ENCODE measurements at places on chromosomes 11 and 22.

DNA sequence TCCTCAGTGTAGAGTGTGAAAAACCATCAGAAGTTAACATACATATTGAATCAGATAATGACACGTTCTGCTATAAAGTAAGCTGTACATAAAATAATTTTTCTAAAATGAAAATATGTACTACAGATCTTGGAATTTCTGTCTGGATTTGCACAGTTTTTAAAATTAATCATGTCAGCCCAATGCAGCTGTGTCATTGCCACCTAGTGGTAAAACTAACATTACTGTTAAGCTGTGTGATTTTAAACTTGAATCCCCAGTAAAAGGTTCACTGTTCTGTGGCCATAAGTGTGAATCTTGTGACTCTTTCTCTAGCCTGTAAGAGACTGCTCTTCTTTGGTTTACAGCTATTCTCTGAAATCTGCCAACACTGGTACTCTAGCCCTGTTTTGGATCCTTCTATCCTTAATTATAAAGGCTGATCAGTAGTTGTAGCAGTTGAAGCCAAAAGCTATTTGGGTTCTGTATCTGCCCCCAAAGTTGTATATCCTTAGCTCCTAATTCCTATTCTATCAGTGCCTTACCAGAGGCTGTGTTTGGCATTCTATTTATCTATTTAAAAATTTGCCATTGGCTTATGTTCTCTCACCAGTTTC is 4.0 kb downstream of the JRKL start:
- DNase-seq: no peak

DNA sequence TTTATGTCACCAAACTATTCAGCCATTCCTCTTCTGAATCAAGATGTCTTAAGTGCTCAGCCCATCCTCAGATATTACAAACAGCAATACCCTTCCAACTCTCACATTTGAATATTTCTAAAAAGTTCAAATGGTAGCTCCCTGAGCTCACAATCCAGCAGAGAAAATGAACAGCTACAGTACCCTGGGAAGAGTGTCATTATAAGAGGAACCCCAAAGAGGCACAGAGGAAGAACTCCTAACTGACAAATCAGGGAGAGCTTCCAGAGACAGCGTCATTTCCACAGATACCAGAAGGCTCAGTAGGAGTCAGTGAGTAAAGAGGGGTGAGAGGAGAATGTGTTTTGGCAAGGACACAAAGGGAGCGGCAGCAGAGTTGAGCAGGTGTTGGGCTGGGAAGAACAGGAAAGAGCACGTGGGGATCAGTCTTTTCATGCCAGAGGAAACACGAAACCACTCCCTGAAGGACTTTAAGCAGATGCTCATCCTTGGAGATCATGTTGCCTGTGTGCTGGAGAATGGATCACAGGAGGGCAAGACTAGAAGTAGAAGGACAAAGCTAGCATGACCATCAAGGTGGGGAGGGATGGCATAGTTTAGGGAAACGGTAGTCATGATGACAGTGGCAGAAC is 4.3 kb downstream of the CLTCL1 start:
- DNase-seq: no peak

- DNase-seq: no peak
These were observed 648 bp upstream of the H19 start for GRCh38 chr11:1998290-1998689.

DNA sequence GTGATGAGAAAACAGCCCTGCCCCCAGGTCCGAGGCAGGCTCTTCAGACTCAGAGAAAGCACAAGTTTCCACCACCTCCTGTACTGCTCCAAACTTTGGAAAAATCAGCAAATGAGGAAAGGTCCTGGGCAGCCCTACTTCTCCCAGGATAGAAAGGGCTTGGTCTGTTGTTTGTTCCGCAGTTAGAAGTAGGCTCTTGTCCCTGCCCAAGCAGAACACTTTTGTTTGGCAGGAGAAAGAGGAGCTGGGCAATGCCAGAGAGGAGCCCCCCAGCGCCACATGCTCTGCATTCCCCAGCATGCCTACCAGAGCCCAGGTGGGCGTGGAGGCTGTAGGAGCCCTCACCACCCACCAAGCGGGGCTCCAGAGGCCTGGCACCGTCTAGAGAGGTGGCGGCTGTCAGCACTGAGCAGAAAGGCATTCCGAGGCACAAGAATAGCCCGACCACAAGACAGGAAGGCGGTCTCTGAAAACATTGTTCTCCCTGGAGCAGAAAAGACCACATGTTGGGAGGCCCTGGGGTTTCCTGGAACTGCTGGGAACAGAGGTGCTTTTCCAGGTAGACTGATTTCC is 90.3 kb upstream of the CD82 start:
- DNase-seq: no peak

- DNase-seq: no peak
These were observed 11.2 kb upstream of the CYTH4 start for GRCh38 chr22:37270928-37271650.

GRCh38 chr11:70251659-70252321 is 18.7 kb upstream of the PPFIA1 start:
- DNase-seq: no peak

DNA sequence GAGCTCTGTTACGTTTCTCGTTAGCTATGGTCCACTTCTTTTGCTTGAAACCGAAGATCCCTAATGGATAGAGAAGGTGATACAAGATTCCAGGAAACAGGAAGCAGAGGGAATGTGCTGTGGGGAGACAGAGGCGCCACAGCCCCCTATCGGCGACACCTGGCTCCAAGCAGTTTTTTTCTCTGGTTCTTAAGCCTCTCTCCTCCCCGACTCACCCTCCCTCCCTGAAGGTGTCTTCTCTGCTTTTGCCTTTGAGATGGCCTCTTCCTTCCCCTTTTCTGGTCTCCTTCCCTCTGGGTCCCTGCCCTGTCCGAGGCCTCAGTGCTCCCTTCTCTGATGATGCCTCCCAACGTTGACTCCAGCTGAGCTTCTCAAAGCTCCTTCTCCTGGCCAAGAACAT is 14.2 kb upstream of the APOBEC3A start:
- no peak for DNase-seq

- DNase-seq: no peak
These were observed 16.3 kb upstream of the GPR83 start for GRCh38 chr11:94417386-94417987.

- peak; percentile 57 for DNase-seq
These were observed 2.2 kb downstream of the FXYD2 start for GRCh38 chr11:117822074-117823033.

GRCh38 chr22:30372915-30373314 is 14.3 kb downstream of the RNF215 start:
- DNase-seq: no peak

- no peak for DNase-seq
These were observed 5.7 kb upstream of the SEPTIN3 start for GRCh38 chr22:41963453-41964111.

- no peak for DNase-seq
These were observed 75.9 kb downstream of the BARX2 start for GRCh38 chr11:129451524-129451923.

- no peak for DNase-seq
These were observed 5.2 kb downstream of the SELENOO start for GRCh38 chr22:50205781-50206569.
